ENCODE measurements at places on chromosomes 6 and 20.
A peak's percentile ranks its signal among the peaks of the same experiment; 100 is the strongest.

- no peak for DNase-seq
Measured at GRCh38 chr20:34269996-34270627, 28.9 kb downstream of the ASIP start.

DNA sequence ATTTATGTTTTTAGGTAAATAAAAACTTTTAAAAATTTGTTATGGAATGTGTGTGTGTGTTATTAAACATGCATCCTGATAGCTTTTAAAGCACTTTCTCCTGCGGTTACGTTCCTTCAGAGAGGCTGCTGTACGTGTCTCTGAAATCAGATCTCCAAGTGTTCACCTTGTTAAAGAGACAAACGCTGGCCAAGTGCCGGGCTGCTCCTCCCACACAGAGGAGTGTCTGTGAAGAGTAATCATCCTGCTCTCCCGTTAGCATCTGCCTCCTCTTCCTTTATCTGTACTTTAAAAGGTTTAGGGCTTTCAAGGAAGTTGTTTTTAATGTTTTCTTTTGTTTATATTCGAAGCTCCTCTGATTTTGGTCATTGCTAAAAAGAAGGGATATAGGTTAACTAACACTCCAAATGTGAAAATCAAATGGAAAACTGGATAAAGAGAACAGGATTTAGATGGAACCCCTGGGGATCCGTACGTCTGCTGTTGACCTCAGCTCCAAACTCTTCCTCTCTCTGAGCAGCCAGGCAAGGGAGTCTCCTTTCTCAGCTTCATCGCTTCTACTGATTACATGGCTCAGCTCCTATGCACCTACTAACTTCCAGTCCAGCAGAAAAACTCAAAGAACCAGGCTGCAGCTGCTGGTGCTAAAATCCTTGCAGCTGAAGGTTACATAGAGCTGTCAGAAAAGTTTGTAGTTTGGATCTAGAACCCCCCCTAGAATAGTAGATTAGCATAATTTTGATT is 20.0 kb downstream of the IRF4 start:
- DNase-seq = no peak

GRCh38 chr6:25342802-25343201 is 63.6 kb downstream of the CARMIL1 start:
- DNase-seq = peak; percentile 19

DNA sequence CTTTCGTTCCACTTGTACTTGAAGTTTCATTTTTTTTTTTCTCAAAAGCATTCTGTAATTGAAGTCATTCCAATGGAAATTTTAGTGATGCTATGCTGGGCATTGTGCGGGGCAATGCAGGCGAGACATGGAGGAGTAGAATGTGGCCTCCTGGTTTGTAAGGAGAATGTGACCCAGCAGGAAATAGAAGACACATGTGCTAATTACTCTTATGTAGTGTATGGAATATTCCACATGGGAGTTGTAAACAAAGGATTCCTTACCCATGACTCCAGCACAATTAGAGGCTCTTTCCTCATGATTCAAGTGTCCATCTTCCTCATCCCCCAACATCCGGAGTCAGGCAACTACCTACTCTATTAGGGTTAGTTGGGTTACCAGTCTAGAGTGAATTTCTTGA is 14.9 kb upstream of the RFPL4B start:
- peak; percentile 78 for DNase-seq

DNA sequence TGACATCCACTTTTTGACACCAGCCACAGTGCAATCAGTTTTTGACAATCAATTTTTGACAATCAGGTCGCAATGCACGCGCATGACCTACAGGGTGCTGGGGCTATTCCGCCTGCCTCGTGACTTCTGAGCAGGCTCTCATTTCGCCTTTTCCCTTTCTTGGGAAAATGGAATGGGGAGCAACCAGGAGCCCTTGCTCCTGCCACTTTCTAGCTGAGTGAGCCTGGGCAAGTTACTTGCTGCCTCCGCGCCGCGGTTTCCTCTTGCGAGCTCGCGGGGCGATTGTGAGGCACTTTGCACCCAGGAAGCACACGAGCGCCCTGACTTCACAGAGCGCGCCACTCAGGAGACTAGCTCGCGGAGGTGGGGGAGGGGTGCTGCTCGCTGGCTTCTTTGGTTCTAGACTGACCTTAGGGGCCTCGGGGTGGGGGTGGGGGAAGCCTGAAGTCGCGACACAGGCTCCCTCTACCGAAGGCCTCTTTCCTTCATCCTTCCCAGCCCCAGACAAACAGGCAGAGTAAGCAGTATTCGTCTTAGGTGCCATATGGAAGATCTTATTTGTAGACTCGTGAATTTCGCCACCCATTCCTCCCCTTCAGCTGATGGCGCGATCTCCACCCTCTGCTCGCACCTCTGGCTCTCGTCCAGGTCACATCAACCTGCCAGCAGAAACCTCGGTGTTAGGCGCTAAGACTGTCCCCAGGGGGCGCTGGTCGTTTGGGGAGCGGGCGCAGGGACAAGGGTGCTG is 4.6 kb downstream of the TP53TG5 start:
- peak; percentile 68 for DNase-seq

GRCh38 chr6:829656-830055 is 136.7 kb upstream of the EXOC2 start:
- DNase-seq = no peak

- DNase-seq = no peak
Measured at GRCh38 chr6:157552081-157552747, 171.2 kb downstream of the ZDHHC14 start.

GRCh38 chr6:45590226-45590625 is 212.5 kb upstream of the SUPT3H start:
- peak; percentile 66 for DNase-seq

DNA sequence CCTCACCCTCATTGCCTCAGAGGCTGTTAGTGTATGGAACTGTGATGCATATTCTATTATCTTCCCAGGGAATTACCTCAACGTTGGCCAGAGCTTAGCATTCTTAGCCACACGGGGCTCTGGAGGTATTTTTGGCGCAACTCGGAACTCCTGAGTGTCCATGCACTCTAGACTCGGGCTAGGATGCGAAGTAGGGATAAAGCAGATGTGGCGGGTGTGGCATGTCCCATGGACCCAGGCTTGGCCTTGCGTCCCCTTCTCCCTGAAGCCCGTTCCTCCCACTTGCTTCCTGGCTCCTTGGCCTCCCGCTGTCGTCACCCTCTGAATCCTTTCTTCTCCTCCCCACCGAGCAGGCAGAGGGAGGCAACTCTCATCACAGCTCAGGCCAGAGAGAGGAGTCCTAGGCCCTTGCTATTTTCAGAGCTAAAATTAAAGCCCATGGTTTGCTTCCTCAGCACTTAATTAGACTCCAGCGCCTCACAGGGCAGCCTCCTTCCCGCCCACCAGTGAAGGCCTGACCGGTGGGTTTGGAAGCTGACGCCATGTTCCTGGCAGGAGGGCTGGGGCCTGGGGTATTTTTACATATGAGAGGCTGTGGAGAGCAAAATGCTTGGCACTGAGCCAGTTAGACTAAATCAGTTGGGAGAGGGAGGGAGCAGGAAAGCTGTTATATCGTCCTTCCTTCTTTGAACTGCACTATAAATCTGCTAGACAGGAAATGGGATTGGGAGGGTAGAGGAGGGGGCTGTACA is 138.7 kb downstream of the FOXO3 start:
- DNase-seq = no peak

DNA sequence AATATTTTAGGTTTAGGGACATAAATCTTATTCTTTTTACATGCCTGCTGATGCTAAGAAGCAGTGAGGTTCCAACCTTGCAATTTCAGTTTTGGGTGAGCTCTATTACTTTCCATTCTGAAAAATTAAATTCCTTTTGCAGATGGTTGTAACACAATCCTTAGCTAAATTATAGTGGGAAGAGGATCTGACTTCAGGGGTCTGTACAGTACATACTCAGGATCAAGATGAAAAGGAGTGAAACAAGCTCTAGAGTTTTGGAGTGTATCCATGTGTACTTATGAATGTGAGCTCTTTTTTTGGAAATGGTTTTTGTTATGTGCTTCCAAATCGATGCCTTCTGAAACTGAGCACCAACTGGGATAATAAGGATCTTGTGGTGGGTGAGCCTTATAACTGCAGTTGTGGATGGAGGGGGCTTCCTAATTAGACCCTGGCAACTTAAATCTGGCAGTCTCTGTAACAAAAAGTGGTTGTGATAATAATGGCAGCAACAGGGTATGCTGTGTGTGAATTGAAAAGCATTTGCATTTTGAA is 218.8 kb upstream of the MAP3K7 start:
- no peak for DNase-seq

GRCh38 chr6:129662980-129663431 is 47.0 kb downstream of the ARHGAP18 start:
- DNase-seq = no peak

DNA sequence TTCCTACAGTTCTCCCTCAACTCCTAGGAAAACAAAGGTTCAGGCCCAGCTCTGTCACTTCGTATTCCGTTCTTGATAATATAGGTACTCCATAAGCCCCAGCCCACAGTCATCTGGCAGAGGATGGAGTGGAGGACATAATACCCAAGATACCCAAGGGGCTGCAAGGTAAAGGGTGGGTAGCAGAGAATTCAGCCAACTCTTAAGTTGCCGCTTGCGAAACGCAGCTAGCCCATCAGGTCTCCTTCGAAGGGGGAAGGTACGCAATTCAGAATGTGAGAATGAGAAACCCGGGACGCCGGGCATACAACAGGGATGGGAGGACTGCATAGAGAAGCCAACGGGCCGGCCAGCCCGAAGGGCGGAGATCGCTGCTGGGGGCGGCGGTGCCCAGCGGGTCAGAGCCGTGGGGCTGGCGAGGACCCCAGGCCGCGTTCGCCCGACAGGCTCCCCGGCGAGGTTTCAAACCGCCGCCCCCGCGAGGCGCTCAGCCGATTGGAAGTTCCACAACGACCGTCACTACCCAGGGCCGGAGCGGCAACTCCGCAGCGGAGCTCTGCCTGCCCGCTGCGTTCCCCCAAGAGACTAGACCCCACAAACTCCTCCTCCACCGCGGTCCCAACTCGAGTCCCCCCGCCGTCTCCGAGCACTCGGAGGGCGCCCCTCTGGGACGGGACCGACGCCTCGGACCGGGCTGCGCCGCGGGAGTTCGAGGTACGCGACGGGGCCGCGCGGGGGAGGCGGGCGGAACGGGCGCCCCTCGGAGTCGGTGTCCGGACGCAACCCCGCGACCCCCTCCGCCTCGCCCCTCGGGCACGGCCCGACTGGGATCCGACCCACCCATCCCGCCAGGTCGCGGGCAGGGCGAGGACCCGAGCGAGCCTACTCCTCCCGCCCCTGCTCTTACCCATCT is 911 bp downstream of the CDK19 start:
- peak; percentile 30 for DNase-seq

GRCh38 chr6:90369024-90369519 is 72.4 kb upstream of the BACH2 start:
- peak; percentile 100 for DNase-seq

- DNase-seq = no peak
Measured at GRCh38 chr6:55958790-55959189, 83.4 kb upstream of the BMP5 start.

- DNase-seq = no peak
Measured at GRCh38 chr6:47457370-47457769, 20.2 kb upstream of the CD2AP start.

GRCh38 chr20:10670501-10671220 is 3.1 kb downstream of the JAG1 start:
- no peak for DNase-seq

- DNase-seq = no peak
Measured at GRCh38 chr6:89443658-89444057, 10.7 kb downstream of the ANKRD6 start.

GRCh38 chr6:137722749-137723272 is 144.2 kb upstream of the TNFAIP3 start:
- no peak for DNase-seq

DNA sequence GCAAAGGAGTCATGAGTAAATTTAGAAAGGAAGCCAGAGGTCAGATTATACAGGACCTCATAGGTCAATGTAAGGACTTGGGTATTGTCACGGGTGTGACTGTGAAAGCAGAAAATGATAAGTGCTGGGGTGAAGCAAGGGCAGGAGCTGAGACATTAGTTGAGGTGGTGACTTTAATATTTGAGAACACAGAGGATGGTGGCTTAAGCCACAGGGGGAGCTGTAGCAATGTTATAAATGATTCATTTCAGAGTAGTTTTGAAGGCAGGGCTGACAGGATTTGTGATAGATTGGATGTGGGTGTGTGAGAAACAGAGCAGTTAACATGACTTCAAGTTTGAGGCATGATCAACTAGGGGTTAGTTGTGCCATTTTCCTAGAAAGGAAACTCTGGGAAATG is 659.9 kb downstream of the EPM2A start:
- no peak for DNase-seq

- peak; percentile 68 for DNase-seq
Measured at GRCh38 chr6:15491255-15491985, 171.4 kb downstream of the DTNBP1 start.

GRCh38 chr20:57612436-57612835 is 7.8 kb downstream of the ZBP1 start:
- DNase-seq = no peak

DNA sequence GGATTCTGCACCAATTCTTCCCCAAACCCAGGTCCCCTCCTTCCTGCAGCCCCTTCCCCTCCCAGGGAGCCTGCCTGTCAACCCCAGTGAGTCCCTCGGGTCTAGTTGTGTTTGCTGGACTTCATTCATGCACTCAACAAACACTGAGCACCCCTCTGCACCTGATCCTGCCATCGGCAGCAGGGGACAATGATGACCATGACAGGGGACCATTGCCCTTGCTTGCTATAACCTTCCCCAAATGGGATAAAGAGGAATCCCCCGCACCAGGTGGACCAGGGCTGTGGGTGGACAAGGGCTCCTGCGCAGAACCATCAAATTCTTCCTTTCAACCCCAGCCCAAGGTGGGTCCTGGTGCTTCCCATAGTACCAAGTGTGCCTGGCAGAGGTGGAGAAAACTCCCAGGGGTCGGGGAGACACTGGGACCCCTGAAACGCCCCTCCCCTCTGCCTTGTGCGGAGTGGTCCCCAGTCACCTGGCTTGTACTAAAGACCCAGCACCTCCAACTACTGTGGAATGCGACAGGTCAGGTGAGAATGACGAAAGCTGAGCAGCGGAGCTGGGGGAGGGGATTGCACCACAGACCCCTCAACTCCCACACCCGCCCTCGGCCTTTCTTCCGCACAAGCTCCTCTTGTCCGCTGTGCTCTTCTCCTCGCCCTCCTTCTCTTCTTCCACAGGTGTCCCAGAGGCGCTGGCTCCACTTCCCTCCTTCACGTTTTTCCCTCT is 119.9 kb upstream of the ZNF217 start:
- DNase-seq = no peak

GRCh38 chr6:30688569-30688968 is 2.1 kb upstream of the PPP1R18 start:
- no peak for DNase-seq

- DNase-seq = no peak
Measured at GRCh38 chr20:50004229-50004628, 21.4 kb downstream of the SNAI1 start.

GRCh38 chr6:1327630-1328029 is 15.7 kb downstream of the FOXQ1 start:
- DNase-seq = peak; percentile 39
